ENCODE measurements at places on chromosomes 6 and 20.

- DNase-seq: no peak
Measured at GRCh38 chr6:39867592-39867991, 66.7 kb downstream of the MOCS1 start.

DNA sequence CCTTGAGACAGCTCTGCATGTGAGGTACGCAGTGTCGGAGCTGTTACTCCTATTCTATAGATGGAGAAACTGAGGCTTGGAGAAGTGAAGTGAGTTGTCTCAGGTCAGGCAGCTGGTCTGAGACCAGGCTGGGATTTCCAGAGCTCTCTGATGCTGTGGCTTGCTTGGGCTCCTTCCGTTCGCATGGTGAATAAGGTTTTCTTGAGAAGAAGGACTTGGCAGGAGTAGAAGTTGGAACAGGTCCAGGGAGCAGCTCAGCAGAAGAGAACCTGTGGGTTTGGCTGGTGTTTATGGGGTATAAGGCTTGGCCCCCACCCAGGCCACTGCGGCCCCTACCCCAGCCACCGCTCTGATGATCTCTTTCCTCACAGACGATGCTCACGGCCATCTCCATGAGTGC lies 7.4 kb downstream of the SLC12A5 start:
- no peak for DNase-seq

DNA sequence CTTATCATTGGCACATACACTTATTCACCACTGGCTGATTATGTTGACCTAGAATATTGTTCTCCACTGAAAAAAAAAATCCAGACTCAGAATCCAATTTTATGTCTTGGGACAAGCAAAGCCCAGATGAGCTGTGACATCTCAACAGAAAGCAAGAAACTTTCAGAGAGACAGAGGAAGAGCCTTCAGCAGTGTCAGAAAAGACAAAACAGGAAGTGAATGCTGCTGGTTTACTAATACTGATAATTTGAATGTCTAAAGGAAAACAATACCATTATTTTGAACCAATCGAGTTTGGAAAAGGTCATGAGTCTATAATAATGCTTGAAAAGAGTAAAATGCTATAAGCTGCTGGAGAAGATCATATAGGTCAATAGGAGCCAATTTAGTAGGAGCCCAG lies 179.8 kb upstream of the RIMS1 start:
- no peak for DNase-seq

GRCh38 chr20:49303065-49303552 lies 25.3 kb upstream of the ZNFX1 start:
- no peak for DNase-seq

GRCh38 chr6:140987364-140988155 lies 1145.2 kb upstream of the GJE1 start:
- no peak for DNase-seq

DNA sequence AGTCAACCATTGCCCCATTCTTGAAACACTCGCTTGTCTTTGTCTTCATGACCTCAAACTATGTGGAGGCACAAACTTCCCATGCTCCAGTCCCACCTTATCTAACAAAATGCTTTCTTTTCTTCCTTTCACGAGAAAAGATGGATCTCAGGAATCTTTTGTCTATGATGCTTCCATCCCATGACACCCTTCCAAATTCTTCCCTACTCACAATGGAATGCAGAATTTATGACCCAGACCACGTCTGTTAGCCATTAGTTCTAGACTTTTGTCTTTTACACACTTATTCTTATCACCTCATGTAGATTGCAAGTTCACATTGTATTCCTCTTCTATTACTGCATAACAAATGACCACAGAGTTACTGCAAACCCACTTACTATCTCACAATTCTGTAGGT lies 24.2 kb upstream of the LAMP5 start:
- DNase-seq: no peak
